ENCODE measurements at places on chromosomes 6 and 20.
A peak's percentile ranks its signal among the peaks of the same experiment; 100 is the strongest.

- DNase-seq = peak; percentile 39
Measured at GRCh38 chr6:26420688-26421171, 18.7 kb downstream of the BTN3A1 start.

GRCh38 chr6:108782179-108783041, 65.8 kb upstream of the ARMC2 start:
- DNase-seq = peak; percentile 83

DNA sequence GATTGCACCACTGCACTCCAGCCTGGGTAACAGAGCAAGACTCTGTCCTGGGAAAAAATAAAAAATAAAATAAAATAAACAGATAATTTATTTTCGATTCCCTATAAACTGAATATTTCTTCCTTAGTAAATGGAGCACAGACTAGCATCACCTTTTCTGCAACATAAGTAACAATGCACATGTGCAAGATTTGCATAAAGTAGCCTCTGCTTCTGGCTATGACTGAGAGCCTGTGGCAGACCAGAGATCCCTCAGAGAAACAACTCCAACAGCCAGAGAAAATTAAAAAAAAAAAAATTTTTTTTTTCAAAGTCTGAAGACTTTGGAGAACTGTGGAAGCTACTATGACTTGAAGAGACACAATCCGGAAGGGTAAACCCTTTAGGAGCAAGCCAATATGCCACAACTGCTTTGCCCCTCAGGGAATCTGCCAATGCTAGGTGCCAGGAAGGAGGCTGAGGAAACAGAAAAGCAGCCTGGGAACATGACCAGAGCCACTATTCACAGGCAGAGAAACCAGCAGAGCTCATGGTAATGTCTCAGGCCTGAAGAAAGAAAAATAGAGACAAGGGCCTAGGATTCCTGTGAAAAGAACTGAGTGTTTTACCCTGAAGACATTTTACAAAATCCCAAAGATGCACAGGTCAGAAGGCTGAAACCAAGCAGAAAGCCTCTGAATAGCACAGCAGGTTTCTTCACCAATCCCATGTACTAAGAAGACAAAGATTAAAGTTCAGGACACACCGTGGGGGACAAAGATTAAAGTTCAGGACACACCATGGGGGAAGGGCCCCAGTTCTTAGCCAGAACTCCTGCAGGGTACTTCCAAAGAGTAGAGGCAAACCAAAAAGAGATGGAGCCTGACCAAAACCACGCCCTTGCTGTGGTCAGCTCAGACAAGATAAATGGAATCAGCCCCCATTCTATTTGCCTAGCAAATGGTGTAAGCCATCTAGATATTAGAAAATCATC, 25.8 kb downstream of the B4GALT5 start:
- DNase-seq = no peak

- no peak for DNase-seq
Measured at GRCh38 chr20:16129411-16129810, 443.8 kb downstream of the KIF16B start.

DNA sequence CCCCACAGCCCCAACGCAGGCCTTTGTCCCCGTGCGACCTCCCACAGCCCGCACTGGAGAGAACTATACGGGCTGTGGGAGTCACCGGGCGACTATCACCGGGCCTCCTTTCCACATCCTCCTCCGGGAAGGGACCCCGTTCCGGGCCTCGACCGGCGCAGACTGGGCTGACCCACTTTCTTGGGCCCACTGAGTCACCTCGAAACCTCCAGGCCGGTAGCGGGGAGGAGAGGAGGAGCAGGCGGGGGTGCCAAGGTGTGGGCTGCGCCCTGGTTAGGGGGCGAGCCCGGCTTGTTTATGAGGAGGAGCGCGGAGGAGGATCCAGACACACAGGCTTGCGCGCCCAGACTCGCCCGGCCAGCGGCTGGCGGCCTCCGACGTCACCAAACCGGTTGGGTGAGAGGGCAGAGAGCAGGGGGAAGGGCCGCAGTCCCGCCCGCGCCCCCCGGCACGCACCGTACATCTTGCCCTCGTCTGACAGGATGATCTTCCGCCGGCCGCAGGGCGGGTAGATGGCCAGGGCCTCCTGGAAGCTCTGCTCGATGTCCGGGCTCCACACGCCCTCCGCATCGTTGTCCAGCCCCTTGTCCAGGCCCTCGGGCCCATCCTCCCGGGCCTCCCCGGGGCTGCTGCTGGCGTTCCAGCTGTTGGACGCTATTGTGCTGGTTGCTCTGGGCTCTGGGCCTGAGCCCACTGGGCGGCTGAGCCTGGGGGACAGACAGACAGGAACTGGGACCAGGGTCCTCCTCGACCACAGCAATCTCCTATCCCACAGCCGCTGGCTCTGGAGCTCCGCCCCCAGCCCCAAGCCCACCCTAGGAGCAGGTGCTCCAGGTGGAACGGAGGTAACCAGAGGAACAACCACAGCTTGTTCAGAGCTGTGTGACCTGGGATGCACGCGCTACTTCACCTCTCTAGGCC, 10.6 kb downstream of the TEAD3 start:
- DNase-seq = no peak

DNA sequence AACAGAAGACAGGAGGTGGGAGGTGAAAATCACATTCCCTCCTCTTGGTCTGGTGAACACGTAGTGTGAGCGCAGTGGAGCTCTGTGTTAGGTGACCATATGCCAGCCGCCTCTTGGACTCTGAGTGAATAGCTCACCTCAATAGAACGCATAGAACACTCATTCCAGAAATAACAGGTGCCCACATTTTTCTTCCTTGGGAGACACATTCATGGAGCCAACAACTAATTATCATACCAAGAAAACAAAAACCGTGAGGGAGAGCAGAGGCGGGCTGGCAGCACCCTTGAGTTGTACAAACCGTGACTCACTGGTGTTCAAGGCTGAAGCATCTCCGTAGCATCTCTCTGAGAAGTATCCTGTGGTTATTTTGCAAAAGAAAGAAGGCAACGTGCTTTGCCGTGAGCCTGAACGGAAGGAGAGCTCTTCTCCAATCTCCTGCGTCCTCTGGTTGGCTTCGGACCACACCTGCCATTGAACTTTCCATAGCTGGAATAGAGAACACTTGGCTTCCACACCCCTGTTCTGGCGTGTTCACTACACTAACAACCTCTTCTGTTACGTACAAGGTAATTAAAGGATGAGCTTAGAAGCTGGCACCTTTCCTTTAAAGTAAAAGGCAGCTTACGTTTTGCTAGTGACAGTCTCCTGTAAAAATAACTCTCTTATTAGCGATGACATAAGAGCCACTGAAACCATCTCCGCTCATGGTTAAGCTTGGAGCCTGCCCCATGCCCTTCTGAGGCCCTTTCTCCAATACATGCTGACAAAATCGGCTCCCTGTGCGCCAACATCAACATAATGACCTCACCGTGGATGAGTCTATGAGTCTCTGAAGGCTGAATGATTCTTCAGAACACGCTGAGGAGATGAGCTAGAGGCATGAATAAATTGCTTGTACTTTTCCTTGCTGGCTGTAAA, 30.2 kb upstream of the SGK1 start:
- DNase-seq = peak; percentile 99

DNA sequence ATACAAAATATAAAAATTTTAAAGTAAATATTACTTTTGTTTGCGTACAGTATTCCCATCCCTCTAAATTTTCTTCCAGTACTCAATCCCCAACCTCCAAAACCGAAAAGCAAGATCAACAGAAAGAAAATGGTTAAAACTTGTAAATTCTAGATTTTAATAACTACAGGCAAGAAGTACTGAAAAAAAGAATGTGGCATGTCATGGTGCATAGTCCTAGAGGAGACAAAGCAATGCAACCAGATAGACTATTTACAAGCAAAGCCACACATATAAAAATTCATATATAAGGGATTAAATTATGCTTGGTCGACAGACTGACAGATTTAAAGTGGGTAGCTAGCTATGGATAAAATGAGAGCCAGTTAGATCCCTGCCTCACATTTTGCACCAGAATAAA, 56.5 kb upstream of the HFE start:
- DNase-seq = no peak

- peak; percentile 22 for DNase-seq
Measured at GRCh38 chr6:88702956-88703556, 260.4 kb downstream of the RNGTT start.

GRCh38 chr6:53293691-53294090, 55.1 kb downstream of the ELOVL5 start:
- no peak for DNase-seq

GRCh38 chr6:108168501-108169463, 3.0 kb downstream of the NR2E1 start:
- no peak for DNase-seq

DNA sequence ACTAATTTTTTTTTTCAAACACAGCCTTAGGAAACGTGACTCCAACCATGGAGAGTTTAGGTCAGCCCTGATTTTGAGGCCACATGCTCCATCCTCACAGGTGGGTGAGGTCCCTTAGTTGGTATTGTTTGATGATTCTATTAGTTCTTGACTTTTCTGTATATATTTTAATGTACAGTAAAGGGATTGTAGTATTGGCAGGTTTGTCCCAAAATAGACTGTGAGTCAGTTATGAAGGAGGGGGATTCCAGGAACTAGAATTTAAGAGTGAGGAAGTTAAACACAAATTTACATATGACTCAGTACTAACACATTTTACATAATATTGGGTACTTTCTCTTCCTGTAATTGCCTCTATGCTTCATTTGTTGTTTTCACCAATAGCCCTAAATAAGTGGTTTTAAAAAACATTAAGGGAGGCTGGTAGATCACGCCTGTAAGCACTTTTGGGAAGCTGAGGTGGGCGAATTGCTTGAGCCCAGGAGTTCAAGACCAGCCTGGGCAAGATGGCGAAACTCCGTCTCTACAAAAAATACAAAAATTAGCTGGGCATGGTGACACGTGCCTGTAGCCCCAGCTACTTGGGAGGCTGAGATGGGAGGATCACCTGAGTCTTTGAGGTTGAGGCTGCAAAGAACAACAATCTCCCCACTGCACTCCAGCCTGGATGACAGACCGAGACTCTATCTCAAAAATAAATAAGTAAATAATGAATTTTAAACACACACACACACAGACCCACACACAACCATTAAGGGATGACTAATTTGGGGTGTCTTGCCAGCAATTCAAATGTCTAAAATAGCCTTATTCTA, 81.8 kb downstream of the SGK1 start:
- DNase-seq = peak; percentile 85

- no peak for DNase-seq
Measured at GRCh38 chr20:34843421-34843820, 18.0 kb upstream of the NCOA6 start.

- DNase-seq = no peak
Measured at GRCh38 chr6:2988094-2988425, 11.6 kb upstream of the NQO2 start.

DNA sequence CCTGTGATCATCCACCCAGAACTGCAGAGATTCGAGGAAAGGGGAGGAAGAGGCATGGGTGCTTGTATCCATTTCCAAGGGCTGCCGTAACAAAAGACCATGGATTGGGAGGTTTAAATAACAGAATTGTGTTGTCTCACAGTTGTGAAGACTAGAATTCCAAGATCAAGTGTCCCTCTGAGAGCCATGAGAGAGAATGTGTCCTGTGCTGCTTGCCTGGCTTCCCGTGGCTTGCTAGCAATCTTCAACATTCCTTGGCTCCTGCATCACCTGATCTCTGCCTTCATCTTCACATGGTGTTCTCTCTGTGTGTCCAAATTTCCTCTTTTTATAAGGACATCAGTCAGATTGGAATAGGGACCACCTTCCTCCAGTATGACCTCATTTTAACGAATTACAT, 69.8 kb downstream of the CDC40 start:
- DNase-seq = no peak

DNA sequence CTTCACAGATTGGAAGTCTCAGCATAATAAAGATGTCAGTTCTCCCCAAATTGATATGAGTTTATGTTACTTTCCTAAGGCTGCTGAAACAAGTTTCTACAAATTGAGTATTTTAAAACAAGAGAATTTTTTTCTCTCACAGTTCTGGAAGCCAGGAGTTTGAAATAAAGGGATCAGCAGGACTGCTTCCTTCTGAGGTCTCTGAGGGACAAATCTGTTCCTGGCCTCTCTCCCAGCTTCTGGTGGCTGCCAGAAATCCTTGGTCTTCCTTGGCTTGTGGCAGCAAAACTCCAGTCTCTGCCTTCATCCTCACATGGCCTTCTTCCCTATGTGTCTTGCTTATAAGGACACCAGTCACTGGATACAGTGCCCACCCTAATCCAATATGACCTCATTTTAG, 136.1 kb downstream of the TFAP2A start:
- no peak for DNase-seq

- no peak for DNase-seq
Measured at GRCh38 chr6:141361559-141361958, 771.2 kb upstream of the GJE1 start.

DNA sequence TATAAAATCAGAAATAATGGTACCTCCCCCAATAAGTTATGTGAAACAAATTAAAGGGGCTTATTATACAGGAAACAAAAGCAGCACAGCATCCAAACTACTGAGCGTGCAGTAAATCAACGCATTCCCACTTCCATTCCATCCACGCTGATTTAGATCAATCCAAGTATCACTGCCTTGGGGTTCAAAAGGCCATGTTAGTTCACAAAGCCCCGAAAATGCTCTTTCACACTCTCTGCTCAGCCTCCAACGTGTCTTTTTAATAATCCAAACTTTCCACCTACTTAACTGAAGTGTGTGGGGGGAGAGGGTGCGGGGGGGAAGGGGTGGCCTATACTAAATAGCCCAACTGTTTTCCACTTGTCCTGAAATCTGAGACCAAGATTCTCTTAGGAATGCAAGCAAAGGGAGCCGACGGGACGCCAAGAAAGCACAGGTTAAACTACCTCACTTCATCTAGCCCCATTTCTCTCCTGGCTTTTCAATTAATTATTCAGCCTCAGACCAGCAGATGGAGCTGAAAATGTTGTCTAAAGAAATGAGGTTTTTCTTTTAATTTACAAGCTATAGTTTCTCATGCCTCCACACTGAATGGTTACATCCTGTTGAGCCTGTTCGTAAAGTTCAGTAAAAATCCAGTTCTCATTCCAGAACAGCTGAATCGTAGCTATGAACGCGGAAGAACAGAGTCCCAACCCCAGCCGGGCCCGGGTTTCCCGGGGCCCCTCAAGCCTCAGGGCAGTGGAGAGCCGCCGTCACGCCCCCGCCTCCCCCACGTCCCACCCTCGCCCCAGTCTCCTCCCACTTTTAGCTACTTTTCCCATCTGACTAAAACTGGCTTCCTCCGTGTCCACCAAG, 1.0 kb upstream of the NXT1 start:
- no peak for DNase-seq

DNA sequence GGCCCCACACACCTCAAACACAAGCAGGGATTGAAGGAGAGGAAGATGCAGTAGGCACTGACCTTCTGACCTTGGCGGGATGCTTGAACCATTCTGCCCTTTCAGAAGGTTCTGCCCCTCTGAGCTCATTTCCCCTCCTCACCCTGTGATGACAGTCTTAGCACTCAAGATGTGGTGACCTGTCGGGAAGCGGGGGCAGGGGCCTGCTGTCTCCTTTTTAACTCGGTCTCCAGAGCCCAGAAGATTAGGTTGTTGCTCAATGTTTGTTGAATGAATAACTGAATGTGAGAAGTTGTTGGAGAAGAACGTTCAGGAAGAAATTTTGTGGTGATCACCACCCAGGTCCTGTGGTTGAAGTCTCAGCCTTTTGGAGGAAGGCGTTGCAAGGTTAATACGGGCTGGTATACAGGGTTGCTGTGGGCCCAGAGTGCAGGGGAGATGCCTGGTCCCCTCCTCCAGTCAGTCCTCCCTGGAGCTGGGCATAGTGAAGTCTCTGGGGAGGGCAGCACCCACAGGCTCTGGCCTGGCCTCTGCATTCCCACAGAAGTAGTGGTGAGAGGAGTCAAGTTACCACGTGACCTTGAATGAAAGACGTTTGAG, 49.7 kb upstream of the FUCA2 start:
- no peak for DNase-seq

- peak; percentile 91 for DNase-seq
Measured at GRCh38 chr6:112298816-112299281, 44.5 kb upstream of the LAMA4 start.

Data from iris pigment epithelial cell (primary cell).